ENCODE measurements at places on chromosomes 3 and 15.

- DNase-seq, result no peak
Observed at GRCh38 chr3:174223626-174224025, 635.5 kb upstream of the NAALADL2 start.

- DNase-seq, result no peak
Observed at GRCh38 chr15:35104526-35105147, 19.5 kb upstream of the NANOGP8 start.

- no peak for DNase-seq
Observed at GRCh38 chr15:63371297-63371918, 10.2 kb downstream of the CA12 start.

DNA sequence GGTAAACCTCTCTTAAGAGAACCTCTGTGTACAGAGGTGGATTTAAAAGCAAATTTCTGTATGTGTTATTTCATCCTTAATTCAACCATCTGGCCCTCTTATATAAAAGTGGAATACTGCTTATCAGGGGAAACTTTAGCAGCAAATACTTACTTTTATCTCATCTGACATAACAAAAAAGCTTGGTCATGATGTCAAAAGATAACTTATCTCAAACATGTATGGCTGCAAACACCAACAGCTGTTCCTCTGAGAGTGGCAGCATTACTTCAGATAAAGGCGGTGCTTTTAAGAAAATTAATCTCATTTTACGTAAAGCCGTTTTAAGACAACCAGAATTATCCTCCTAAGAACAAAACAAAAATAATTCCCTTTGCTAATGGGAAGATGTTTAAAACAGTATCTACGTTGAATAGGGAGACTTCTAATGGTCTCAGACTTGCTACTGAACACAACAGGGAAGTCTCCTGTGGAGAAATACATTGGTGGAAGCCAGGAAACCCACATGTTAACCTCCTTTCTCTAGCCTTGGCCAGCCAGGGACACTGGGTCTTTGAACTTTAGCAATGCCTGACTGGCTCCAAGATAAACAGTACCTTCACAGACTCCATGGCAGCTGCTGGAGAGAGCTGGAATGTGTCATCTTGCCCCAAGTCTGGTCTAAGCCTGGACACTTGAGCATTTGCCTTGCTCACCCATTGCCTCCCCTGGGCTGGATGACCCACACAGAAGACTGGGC lies 18.1 kb downstream of the ARRDC4 start:
- DNase-seq, result no peak

DNA sequence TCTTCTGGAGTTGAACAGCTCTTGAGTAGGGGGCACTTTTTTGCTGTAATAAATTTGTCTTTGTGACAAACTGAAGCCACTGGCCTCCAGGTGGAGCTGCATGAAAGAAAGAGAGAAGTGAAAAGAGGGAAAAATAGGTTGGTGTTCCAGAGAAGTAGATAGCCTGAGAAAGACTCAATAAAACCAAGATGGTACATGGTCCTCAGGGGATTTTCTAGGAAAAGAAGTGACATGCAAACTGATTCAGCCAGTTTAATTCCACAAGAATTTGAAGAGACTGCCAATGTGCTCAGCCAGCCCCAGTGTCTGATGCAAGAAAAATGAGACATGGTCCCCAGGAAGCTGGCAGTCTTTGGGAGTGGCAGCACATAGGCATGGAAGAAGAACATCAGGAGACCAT lies 152.7 kb downstream of the CD47 start:
- DNase-seq, result peak; percentile 13

DNA sequence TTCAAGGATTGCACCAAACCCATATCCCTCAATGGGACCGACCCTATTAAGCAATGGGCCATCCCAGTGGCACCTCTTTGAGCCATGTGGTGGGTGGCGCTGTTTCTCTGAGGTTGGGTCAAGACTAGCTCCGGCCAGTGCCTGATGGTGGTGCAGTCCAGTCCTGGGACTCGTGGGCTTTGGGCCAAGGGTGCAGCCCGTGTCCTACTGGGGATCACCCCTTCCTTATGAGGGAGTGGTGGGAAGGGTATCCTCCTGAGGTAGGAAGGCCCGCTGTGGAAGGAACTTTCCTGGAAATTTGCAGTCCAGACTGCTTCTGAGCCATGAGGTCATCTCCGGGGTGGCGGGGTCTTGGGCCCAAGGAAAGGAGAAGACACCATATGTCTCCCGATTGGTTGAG lies 231.6 kb downstream of the SNRPN start:
- no peak for DNase-seq

DNA sequence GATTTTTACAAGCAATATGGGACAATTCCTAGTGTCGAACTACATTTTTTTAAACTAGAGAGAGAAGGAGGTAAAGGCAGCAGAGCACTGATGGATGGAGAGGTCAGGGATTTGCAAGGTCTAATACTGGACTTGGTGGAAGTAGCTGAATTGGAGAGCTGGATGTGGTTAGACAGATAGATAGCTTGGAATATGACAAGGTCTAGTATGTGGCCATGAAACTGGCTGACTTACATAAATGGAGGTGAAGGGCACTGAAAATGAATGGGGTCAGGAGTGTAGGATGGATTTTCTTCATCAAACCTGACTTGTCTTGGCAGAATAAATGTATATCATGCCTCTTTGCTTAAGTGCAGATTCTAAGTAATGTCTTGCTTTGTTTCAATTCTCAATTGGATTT lies 10.1 kb upstream of the RTP4 start:
- no peak for DNase-seq

- DNase-seq, result no peak
Observed at GRCh38 chr3:152197937-152198336, 70.8 kb upstream of the MBNL1 start.

- peak; percentile 35 for DNase-seq
Observed at GRCh38 chr3:35616346-35616745, 23.0 kb upstream of the ARPP21 start.

DNA sequence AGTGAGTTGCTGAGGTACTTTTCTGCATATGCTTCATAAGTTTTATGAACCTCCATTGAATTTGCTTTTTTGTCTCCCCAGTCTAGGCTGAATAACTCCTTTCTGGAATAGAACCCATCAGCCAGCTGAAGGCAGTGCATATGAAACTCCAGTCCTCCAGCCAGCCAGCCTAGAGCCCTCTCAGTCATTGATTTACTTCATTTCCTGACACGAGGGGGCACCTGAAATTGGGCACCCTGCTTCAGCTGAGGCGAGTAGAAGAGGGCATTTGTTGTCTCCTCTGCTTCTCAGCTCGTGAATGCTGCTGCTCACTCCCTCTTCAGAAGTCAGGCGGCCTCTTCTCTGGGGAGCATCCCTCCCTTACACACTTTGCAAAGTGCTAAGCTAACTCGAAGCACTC lies 32.5 kb downstream of the CHST2 start:
- DNase-seq, result no peak

GRCh38 chr3:23202921-23203707 lies at the start of gene UBE2E2:
Gene UBE2E2 (plus strand): TSS chr3:23203327.
- peak; percentile 50 for DNase-seq

DNA sequence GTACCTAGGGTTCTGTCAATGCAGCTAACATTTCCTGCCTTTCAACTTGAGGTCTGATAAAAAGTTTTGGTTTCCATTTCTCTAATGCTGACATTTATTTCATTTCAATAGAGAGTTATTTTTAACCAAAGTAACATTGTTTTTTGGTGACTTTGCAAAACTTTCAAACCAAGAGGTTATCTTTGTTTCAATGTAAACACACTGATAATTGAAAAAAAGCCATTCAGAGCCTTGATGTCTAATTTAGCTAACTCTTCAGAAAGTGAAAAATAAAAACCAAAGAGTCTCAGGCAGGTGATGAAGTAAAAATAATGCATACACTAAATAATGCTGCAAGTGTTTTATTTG lies 9.6 kb upstream of the TIPARP start:
- no peak for DNase-seq

DNA sequence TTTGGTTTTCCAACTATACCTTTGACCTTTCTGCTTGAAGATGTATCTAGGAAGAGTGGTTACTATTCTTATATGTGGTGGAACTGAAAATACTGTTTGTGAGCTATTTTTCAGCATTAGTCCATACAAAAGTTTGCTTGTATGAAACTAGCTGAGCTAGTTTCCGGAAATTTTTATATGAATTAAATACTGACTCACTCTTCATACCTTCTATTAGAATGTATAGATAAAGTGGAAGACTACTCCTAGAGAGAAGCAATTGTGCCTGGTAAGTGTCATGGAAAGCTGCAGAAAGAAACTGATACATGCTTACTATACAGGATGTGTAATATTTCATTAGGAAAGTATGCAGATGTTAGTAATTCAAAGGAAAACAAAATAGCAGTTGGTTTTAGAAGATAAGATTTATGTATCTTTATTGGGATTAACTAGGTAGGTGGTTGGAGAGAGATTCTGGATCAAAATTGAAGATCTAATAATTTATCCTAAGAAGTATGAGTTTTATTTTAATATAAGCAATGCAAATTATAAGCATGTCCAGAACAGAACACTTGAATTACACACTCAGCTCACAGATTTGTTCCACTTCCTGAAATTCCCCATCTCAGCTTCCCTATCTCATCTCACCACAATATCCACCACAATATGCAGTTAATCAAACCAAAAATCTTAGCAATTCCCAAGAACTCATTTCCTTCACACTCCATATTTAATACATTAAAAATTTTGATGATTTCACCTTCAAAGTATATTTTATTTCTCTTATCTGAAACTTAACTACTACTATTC lies 82.8 kb downstream of the BCHE start:
- DNase-seq, result no peak

GRCh38 chr3:150545419-150546225 lies 674 bp downstream of the SERP1 start:
- DNase-seq, result peak; percentile 57

DNA sequence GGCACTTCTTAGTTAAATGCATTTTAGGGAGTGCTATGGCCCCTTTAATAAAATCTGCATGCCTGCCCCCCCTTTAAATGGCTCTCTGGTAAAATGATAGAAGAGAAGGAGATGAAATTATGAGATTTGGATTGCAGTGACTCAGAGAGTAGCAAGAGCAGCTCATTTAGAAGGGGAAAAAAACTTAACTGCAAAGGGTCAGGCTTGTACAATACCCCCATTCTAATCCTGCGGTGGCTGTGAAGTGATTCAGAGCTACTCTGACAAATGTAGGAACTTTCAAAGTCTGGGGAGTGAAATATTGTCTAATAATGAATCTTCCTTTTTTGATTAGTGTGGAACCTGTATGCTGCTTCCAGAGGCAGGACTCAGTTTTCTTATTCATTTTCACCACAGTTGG lies 44.1 kb upstream of the TBC1D23 start:
- DNase-seq, result no peak

- DNase-seq, result no peak
Observed at GRCh38 chr3:56453011-56453410, 15.3 kb downstream of the ERC2 start.

- DNase-seq, result peak; percentile 29
Observed at GRCh38 chr3:171953301-171954022, 85.9 kb upstream of the FNDC3B start.

DNA sequence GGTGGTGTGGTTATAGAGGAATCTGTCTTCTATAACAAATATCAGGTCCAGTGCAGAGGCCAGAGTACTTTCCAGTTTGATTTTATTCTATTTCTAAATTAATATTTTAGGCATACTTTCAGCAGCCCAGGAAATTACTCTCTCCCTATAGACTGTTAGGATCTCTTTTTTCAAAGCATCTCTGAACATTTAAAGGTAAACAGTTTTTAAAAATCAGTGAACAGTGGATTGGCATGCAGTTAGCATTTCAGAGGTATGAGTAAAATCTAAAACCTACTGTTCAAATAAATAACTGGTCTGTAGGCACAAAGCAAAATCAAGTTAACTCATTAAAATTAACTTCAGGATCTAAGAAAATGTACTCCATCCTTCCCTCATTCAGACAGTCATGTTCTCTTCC lies 3.0 kb downstream of the ZBED2 start:
- DNase-seq, result no peak

GRCh38 chr15:94056314-94056713 lies 175.0 kb upstream of the MCTP2 start:
- no peak for DNase-seq

GRCh38 chr3:3209714-3210113 lies 30.2 kb upstream of the CRBN start:
- no peak for DNase-seq

DNA sequence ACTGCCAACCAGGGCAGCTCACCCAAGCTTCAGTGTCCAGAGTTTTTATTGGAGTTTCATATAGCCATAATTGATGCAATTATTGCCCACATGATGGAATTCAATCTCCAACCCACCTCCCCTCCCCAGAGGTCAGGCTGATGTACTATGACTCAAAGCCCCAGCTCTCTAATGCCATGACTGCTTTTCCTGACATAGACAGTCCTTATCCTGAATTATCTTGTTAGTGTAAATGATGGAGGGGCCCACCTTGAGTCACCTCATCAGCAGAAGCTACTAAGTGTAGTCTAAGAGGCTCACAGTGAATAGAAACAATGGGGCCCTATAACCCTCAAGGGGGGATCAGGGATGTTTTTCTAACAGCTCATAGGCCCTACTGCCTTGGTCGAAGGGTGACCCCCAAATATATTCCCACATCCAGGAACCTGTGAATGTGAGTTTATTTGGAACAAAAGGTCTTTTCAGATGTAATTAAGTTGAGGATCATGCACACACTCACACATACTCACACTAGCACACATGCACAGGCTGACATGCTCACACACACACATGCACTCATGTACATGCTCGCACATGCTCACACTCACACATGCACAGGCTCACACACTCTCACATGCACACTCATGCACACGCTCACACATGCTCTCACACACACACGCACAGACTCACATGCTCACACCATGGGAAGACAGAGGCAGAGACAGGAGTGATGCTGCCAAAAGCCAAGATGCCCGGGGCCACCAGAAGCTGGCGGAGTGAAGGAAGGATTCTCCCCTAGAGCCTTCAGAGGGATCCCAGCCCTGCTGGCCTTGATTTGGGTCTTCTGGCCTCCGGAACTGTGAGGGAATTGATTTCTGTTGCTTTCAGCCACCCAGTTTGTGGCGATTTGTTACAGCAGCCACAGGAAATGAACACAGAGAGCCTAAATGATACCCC lies 131.2 kb upstream of the SMAD3 start:
- DNase-seq, result no peak

DNA sequence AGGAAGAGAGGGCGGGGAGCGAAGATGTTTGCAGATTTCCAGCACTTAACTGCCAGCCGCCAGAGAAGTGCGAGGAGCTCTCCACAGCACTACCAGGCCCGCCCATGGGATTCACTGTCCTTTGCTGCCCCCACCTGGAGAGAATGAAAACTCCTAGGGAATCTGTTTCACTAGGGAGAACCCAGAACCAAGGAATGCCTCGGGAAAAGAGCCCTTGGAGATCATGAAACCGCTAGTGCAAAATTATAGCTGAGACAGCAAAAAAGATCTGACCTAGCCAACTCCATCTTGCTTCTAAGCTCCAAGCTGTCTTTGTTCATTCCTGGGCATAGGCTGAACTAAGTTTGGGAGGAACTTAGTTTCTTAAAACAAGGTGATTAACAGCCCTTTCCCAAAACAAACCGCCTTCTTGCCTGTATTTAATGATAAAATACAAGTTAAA lies 82.6 kb upstream of the GCNT3 start:
- DNase-seq, result peak; percentile 79

DNA sequence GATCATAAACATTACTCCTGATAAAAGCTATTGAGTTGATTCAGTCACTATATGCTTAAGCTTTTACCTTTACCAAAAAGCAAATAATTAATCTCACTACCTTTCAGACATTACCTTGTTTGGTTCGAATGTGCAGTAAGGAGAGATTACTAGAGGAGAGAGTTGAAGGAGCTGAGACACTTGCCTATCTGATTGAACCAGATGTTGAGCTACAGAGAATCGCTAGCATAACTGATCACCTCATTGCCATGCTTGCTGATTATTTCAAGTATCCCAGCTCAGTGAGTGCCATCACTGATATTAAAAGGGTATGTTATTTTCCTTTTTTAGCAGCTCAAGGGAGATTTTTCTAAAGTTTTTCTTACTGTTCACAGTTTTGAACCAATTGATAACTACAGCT lies 54.6 kb downstream of the ARMC8 start:
- DNase-seq, result no peak

Measured in SW480 (cell line).